Naive thymus-derived CD4-positive, alpha-beta T cell (primary cell): ENCODE measurements at places on chromosomes 4 and X. TPM values are rescaled to one million over a fixed set of nuclear protein-coding genes. Genes with fewer than 3 reads are reported as not detected.

DNA sequence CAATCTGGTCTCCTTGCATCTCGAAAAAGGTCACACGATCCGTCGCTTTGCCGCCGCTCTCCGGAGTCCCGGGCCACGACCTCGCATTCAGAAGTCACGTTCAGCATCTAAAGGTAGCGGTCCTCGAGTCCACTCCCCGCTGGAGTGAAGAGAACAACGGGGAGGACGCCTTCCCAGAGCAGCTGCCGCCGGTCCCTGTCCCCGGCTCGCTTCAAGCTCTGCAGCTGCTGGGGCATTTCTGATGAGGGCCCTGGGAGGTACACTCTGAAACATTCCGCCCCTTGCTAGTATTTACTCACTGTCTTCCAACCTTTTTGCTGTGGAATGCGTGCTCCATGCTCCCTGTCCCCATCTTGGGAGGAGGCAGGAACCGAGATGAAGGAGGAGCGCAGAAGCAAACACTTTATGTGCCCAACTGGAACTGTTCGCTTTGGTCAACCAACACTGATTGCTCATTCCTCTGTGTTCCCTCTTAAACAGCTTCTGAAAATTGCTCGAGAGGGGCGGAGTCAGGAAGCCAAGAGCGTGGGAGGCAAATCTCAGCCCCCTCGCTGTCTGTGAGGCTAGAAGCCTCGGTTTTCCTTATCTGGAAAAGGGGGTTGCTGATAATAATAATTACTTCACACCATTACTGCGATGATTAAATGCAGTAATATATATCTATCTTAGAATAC lies 6.4 kb upstream of the VAMP7 start:
- H3K27me3 ChIP-seq, result no peaks in the 10 kb centered on the region
- H3K4me3 ChIP-seq, result no peak overlapping the region
- no peaks in the 10 kb centered on the region for H3K4me1 ChIP-seq
- H3K27ac ChIP-seq, result no peak overlapping the region
- no peak for DNase-seq
- no peaks in the 10 kb centered on the region for H3K36me3 ChIP-seq

GRCh38 chr4:134883831-134884449 lies 682.4 kb upstream of the PABPC4L start:
- DNase-seq, result no peak
- no peaks in the 10 kb centered on the region for H3K27me3 ChIP-seq
- H3K36me3 ChIP-seq, result no peaks in the 10 kb centered on the region
- H3K4me1 ChIP-seq, result no peaks in the 10 kb centered on the region

GRCh38 chr4:185210102-185210981 lies 944 bp downstream of the SNX25 start:
- H3K27ac ChIP-seq, result peak overlapping the region; percentile 24
- H3K4me1 ChIP-seq, result peaks cover 16% of the 10 kb centered on the region
- no peaks in the 10 kb centered on the region for H3K27me3 ChIP-seq
- DNase-seq, result peak; percentile 45

DNA sequence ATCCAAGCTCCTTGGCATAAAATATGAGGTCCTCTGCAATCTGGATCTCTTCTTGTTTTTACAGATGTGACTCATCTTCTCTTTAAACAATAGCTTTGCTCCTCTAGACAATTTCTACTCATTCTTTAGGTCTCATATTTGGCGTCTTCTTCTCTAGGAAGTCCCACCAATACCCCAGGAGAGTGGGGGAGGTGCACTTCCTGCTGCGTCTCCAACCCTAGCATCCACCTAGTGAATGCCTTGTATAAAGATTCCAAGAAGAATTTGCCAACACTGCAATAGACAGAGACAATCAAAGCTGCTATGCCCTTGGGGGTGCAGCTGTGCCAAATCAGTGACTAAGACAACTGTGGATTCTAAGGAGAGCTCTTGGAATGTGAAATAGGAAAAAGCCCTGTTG lies 45.7 kb upstream of the SLC10A7 start:
- DNase-seq, result no peak
- no peak overlapping the region for H3K27ac ChIP-seq
- no peaks in the 10 kb centered on the region for H3K27me3 ChIP-seq
- no peak overlapping the region for H3K4me3 ChIP-seq

GRCh38 chr4:3223346-3223745 lies 25.6 kb upstream of the MSANTD1 start:
- no peak for DNase-seq
- no peak overlapping the region for H3K4me3 ChIP-seq
- no peaks in the 10 kb centered on the region for H3K4me1 ChIP-seq
- H3K27ac ChIP-seq, result no peak overlapping the region
- H3K36me3 ChIP-seq, result peaks cover 12% of the 10 kb centered on the region

Gene ZMAT1
- 26.6 TPM for total RNA-seq

Gene SAGE1
- not detected for total RNA-seq

Gene RHOXF2
- not detected for total RNA-seq

Gene NR3C2
- total RNA-seq, result 38.6 TPM
